ENCODE measurements at places on chromosomes 11 and 22. TPM values are rescaled to one million over a fixed set of nuclear protein-coding genes. Genes with fewer than 3 reads are reported as not detected.
A peak's percentile ranks its signal among the peaks of the same experiment; 100 is the strongest.

DNA sequence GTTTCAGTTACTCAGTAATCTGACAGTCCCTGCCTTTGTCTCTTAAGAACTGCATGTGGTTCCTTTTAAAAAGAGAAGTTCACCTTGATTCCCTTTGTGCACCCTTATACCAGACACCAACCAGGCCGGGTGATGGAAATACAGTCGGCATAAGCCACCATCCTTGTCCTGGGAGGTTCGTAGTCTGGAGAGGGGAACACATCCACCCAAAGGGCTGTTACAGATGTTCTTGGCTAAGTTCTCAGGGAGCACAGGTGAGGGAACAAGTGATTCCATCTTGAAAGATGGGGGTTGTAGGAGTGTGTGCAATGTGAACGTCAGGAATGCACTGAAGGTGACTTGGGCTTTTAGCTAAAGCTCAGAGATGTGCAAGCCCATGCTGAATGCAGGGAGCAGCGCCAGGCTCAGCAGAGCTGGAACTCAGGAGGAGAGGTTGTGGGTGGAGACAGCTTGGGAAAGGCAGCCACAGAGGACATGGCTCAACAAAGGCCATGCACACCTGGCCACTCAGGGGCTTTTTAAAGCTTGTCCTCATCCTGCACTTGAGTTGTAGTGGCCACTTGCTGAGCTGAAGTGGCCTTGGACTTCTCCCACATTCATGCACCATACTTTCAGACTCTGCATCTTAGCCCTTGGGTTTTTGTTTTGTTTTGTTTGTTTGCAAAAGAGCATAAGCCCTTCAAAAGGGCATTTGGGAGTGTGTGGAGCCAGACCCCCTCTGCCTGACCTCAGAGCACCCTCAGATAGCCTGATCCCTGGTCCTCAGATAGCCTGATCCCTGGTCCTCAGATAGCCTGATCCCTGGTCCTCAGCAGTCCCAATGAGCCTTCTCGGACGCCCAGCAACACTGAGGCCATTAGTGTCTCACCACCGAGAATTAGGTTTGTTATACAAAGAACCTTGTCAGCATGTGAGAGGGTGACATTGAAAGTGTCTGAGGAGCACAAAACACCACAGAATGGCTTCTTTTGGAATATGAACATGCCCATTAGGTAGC lies 12.7 kb upstream of the TMA7B start:
- DNase-seq: no peak

DNA sequence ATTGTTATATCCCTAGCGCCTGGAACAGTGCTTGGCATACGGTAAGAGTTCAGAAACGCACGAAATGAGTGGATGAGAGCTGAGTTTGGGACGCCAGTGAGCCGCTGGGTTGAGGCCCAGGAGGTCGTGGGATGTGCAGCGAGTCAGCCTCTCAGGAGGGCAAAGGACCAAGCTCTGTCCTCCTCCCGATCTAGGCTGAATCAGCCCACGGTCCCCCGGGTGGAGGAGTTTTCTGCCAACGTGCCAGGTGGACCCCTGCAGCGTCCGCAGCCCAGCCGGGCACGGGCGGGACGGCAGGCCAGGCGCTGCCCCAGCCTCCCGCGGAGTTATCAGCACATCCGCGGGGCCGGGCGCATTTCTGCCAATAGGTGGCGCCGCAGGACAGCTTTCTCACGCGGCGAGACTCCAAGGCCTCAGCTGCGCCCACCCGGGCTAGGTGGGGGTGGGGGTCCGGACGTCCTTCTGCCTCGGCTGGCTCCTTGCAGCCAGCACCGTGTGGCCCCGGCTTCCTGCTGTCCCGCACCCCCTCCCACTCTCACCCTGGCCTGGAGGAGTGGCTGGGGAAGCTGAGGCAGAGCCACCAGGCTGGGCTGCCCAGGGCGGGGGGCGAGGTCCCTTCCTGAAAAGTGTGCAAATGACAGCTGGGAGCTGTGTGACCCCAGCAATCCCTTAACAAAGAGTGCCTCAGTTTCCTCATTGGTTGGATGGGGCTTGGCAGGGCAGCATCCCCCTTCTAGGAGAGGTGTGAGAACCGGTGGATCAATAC lies 2.2 kb upstream of the RPS19BP1 start:
- peak; percentile 52 for DNase-seq

DNA sequence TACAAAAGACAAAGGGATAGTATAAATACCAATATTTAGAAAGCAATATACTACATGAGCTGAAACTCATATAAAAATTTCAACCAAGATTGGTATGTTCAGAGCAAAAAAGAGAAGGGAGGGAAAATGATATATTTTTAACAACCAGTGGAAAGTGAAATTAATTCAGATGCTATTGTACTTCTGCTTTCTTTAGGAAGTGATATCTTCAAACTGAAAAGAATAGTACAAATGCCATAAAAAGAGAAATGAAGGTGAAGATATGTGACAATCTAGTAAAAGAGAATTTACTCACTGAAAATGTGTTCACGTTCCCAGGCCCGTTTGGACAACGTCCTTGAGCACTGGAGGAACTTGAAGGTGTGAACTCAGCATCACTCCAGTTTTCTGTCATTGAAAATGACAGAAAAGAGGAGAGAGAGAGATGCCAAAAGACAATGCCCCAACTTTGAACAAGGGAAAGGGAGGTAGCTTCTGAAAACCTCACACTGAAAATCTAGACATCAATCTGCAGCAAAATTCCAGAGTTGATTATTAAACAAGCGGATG lies 47.5 kb downstream of the SC5D start:
- DNase-seq: no peak

- no peak for DNase-seq
Measured at GRCh38 chr11:62404901-62405300, 13.9 kb upstream of the SCGB1A1 start.

DNA sequence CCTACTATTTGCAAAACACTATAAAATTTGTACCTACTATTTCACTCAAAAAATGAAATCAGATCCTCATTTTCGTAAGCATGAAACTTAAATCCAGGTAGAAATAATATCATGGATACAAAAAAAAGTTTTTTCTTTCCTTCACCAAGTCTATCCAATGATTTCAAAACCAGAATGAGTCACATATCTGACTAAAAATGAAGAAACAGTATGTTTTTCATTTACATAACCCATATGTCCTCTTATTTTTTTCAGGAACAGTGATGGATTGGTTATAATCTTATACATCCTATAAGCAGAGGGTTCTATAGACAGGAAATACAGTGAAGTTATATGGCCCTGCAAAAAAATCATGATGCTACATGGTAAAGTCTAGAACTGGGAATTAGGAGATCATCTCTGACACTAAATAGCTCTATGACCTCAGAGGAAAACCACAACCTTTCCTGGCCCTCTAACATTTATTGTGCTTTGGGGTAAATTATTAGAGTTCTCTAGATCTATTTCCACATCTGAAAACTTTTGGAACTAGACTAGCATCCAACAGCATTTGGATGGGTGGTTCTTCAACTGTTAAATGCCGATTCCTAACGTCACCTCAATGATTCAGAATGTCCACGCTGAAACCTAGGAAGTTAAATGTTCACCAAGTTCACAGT lies 10.9 kb downstream of the MTMR2 start:
- DNase-seq: no peak

- no peak for DNase-seq
Measured at GRCh38 chr11:46249103-46249937, 28.1 kb upstream of the CREB3L1 start.

- DNase-seq: peak; percentile 28
Measured at GRCh38 chr11:108886660-108887009, 221.8 kb downstream of the DDX10 start.

DNA sequence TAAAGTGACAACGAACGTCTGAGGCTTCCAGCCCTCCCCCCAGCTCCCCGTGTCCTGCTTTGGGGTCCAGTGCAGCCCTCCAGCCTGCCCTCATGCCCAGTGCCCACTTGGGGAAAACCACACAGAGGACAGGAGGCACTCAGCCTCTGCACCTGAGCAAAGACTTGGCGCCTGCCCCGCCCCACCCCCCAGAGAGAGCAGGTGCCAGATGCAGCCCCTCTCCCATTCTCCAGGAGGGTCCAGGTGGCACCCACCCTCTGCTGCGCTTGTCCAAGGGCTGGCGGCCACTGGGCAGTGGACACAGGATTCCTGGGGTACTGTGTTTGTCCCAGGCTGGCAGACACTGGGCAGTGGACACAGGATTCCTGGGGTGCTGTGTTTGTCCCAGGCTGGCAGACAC lies 15.7 kb downstream of the RNH1 start:
- DNase-seq: no peak

- DNase-seq: no peak
Measured at GRCh38 chr22:44760476-44760875, 8.1 kb downstream of the ARHGAP8 start.

DNA sequence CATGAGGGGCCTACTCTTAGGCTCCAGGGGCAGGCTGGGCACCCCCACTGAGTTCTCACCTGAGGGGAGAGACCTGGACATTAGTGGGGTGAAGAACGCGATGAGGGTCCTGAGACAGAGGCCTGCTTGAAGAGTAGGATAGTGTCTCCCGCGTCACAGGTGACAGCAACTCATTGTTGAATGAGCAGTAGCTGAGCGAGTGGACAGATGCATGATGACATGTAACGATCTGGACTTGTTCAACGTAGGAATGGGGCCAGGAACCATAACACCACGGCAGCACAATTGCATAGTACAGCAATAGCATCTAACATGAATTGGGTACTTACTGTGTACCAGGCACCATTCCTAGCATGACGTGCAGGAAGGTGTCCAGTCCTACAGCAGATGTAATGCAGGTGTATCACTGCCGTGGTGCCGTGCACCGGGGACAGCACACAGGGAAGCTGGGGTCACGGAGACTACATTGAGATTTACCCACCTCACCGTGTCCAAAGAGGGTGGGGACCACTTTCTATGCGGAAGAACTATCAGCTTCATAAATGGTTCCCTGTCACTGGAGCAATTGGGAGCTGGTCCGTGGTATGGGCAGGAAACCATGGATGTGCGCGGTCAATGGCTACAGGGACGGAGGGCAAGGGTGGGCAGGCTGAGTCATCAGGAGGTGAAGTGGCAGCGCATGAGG lies 1019.1 kb downstream of the TBC1D22A start:
- no peak for DNase-seq

- peak; percentile 82 for DNase-seq
Measured at GRCh38 chr11:103682318-103683184, 353.9 kb upstream of the DDI1 start.

GRCh38 chr11:88337987-88338668 lies 592 bp upstream of the CTSC start:
- peak; percentile 57 for DNase-seq

DNA sequence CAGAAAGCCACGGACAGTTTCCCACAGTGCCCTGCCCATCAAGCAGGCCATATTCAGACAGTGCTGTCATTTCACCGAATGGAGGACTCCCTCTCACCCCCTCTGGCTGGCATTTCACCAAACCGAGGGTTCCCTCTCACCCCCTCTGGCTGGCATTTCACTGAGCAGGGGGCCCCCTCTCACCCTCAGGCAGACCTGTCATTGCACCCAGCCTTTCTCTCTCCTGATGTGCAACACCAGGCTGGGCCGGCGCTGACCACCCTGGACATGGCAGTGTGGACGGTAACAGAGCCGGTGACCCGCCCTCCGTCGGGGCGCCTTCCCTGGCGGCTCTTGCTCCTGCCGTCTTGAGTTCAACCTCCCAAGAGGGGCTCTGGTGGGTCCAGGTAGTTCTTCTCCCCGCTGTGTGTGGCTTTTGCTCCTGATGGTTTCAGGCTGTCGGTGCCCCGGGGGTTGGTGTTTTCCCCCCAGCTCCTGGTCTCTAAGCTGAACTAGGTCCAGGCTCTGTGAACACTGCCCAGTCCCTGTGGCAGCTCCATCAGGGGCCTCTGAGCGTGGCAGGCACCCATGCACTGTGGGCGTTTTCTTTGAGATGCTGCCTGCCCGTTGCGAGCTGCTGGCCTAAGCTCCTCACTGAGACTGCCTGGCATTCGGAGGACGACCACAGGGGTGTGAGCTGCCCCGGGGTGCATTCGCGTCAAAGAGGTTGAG lies 46.9 kb downstream of the SMIM38 start:
- DNase-seq: no peak

DNA sequence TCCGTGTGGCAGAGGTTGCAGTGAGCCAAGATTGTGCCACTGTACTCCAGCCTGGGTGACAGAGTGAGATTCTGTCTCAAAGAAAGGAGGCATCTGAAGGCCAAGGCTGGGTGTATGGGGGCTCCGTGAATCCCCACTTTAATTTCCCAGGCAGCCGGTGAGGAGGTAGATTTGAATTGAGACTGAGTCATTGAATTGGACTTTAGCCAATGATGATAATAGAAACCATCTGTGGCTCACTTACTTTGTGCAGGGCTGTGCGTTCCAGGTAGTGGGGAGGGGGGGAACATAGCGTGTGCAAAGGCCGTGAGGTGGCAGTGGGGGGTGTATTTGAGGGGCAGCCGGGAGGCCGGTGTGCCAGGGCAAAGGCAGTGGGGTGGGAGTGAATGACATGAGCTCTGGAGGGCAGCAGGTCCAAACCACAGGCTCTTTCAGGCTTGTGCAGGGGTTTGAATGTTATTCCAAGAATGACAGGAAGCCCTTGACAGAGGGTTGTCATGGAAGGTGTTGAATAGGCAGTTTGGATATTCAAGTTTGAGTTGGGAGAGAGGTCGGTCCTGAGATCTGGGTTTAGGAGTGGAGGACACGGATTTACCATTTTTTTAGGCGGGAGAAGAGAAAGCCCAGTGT lies 6.1 kb downstream of the ARHGAP8 start:
- DNase-seq: no peak

GRCh38 chr11:78791964-78792363 lies 217.3 kb upstream of the NARS2 start:
- DNase-seq: no peak

Gene OR9Q1
- polyA plus RNA-seq: not detected

Gene OR51I1
- not detected for polyA plus RNA-seq

Gene MPZL2
- 0.08 TPM for polyA plus RNA-seq

Gene SEC14L2
- polyA plus RNA-seq: 17.2 TPM

Gene PHOX2A
- polyA plus RNA-seq: not detected

Gene RAPSN
- polyA plus RNA-seq: 0.21 TPM

Gene ZNF280B
- 1.9 TPM for polyA plus RNA-seq

Measured in A549 (cell line).